ENCODE measurements at places on chromosomes 6 and 20.

GRCh38 chr6:41355952-41356351, 20.5 kb downstream of the NCR2 start:
- DNase-seq, result no peak

GRCh38 chr6:169828176-169828575, 76.8 kb downstream of the ERMARD start:
- no peak for DNase-seq

GRCh38 chr6:20236909-20237600, 24.8 kb upstream of the MBOAT1 start:
- DNase-seq, result no peak

DNA sequence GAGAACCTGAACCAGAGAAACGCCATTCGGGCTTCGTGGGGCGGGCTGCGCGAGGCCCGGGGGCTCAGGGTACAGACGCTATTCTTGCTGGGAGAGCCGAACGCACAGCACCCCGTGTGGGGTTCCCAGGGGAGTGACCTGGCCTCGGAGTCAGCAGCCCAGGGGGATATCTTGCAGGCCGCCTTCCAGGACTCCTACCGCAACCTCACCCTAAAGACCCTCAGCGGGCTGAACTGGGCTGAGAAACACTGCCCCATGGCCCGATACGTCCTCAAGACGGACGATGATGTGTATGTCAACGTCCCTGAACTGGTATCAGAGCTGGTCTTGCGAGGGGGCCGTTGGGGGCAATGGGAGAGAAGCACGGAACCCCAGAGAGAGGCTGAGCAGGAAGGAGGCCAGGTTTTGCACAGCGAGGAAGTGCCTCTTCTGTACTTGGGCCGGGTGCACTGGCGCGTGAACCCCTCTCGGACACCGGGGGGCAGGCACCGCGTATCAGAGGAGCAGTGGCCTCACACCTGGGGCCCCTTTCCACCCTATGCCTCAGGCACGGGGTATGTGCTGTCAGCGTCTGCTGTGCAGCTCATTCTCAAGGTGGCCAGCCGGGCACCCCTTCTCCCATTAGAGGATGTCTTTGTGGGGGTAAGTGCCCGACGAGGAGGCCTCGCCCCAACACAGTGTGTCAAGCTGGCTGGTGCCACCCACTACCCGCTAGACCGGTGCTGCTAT, 904 bp downstream of the B3GALT4 start:
- peak; percentile 22 for DNase-seq

- DNase-seq, result peak; percentile 38
Observed at GRCh38 chr6:11224252-11224965, 8.1 kb downstream of the NEDD9 start.

- DNase-seq, result peak; percentile 45
Observed at GRCh38 chr6:44806656-44807055, 419.1 kb downstream of the CDC5L start.

- DNase-seq, result peak; percentile 73
Observed at GRCh38 chr6:16751251-16751946, 9.9 kb downstream of the ATXN1 start.

DNA sequence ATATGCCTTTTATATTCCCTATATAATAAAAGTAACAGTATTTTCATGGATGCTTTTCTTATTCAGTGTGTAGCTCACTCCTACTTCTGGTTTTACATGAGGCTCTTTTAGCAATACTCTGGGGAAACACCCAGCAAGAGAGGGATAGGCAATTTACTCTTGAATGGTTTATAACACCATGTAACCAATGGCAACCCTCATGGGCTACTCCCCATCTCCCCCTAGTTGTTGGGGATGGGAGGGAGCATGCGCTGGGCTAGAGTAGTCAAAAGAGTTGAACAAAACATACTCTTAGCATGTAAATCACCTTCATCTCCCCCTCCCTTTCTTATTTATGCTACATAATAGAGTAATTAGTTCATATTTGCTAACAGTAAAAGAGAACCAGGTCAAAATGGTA, 140.1 kb upstream of the LRFN2 start:
- no peak for DNase-seq

DNA sequence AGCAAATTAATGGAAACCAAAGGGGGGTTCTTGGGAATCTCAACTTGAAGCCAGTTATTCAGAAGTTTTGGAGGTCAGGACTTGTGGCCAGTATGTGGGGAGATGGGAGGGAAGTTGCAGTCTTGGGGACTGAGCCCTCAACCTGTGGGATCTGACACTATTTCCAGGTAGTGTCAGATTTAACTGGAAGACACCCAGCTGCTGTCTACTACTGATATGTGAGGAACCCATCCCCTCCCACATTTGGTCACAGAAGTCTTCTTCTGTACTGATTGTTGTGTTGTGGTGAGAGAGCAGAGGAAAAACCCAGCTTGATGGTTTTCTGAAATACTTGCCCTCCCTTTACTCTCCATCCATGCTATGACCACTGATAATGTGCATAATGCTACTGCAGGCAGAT, 134.0 kb downstream of the QRSL1 start:
- no peak for DNase-seq

DNA sequence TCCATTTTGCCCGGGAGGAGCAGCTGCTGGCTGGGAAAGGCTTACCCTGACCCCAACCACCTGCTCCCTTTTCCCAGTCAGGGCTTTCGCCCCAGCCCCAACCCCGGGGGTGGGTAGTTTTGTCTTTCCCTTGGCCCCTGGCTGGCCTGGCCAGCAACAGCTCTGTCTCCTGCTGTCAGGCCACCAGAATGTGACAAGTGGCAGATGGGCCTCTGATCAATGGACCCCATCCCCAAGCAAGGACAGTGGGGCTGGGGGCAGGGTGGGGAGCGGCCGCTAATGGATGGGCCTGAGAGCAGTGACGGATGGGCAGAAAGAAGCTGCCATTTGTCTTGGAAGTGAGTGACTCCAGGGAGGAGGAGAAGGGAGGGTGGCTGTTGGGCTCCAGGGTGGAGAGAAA, 121.6 kb downstream of the DHX35 start:
- no peak for DNase-seq

Data from fibroblast of upper back skin (primary cell).